ENCODE measurements at places on chromosomes 3 and 15.
A peak's percentile ranks its signal among the peaks of the same experiment; 100 is the strongest.

- DNase-seq = peak; percentile 32
These were observed 37.5 kb upstream of the IQSEC1 start for GRCh38 chr3:13110678-13111116.

- no peak for DNase-seq
These were observed 35.2 kb downstream of the CCR3 start for GRCh38 chr3:46277476-46277875.

DNA sequence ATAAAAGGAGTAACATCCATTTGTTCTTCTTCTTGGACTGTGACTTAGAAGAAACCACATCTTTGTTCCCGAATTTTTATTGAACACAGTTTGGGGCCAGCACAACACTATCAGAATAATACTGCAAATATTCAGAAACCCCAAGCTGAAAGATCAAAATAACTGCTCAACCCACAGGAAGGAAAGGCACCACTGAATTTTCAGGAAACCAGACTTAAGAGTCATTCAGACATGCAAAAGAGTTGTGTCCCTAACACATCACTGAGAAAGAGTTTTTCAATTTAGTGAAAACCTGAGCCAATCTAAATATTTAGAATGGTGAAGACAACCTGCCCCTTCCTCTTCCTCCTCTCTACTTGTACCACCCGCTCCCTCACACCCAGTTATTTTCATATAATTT is 295.0 kb upstream of the RORA start:
- no peak for DNase-seq

DNA sequence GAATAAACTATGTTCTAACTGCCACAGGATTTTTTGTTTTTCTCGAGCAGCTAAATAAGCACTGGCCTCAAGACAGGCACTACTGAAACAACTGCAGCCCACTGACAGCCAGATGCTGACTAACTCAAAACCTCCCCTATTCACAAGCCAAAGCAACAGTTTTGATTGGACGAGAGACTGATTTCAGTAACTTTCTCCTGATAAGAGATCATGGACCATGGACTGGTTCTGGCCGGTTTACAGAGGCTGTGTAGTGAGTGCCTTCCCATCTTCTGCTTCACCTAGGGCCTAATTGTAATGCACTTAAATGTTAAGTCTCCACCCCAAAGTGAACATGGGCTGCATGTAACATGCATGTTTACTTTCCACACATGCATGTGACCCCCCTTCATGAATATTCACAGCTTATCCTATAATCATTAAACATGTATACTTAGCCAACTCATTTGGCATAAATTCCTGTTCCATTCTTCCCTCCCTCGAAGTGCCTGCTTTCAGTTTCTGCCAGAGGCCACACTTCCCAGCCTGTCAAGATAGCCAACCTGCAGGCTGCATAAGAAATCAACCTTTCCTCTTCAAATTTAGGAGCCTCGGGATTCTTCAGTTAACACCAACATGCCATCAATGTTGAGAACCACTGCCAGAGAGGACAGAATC is 108.2 kb downstream of the ULK4 start:
- DNase-seq = no peak

DNA sequence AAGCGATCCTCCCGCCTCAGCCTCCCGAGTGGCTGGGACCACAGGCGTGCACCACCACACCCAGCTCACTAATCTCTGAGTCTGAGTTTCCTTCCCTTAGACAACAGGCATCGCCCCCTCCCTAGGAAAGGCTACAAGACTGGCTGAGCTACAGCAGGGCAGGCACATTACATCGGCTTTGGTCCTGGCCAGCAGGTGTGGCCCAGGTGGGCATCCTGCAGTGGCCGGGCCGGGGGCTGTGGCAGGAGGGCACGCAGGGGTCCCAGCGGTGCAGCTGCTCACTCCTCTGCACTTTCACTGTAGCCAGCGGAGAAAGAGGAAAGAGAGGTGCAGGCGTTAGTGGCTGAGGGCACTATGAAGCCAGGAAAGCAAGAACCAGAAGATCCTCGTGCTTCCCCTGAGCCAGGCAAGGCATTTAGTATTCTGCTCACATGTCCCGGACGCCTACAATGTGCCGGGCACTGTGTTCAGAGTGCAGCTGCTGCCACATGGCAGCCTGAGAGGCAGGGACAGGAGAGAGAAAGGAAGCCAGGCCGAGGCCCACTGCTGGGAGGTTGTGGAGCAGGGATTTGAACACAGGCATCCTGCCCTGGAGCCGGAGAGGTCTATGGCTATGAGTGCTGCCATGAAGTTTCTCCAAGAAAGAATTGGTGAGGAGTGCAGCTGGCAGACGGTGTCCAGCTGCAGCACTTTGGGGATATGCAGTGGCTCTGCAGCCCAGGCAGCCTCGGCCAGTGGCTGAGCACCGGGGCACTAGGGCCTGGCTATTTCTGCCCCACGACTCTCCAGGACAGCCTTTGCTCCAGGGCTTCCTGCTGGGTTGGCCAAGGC is 22.3 kb downstream of the GRIP2 start:
- no peak for DNase-seq

DNA sequence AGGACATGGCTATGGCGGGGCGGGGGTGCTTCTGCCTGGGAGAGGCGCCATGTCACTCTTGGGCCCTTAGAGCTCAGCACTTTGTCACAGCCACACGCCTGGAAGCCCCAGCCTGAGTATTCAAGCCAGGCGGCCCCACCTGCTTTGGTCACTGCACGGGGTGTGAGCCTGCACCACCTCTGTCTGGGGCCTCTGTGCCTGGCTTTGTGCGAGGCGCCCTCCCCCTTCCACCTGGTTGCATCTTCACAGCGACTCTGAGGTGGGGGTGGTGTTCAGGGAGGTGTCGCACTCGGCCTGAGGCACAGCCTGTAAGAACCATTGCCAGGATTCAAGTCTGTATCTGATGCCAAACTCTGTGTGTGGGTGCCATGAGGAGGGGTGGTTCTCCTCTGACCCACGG is 24.1 kb downstream of the ACAD9 start:
- DNase-seq = no peak

DNA sequence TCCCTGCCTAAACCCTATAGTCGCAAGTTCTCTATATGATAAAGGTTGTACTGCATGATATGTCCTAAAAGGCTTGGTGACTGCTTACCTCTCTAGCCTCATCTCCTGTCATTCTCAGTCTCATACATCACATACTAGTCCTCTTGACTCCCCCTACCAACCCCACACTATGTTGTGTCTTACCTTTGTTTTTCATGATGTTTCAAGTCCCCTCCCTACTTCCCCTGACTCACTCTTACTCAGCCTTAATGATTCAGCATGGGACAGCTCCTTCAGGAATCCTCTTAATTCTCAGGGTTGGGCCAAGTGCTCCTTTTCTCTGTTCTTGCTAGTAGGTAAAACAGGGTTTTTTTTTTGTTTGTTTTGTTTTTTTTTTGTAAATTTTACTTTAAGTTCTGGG is 49.6 kb downstream of the SLMAP start:
- DNase-seq = no peak

DNA sequence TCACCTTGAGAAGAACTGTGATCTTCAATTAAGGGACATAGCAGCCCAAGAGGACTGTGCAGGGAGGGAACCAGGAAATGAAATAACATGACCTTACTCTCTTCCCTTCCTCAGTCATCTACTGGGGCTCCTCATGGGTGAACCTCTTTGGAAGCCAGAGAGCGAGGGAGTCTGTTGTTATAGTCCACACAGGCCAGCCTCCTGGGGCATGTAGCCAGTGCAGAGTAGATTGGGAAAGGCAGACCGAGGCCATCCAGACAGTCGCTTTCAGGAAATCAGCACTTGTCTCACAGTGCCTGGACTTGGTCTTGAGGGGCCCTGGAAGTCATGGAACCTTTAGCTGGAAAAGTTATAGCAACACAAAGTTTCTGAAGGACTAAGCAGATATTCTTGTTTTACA is 6.1 kb downstream of the CRTAP start:
- no peak for DNase-seq

GRCh38 chr15:70247281-70247680 is 149.6 kb upstream of the TLE3 start:
- no peak for DNase-seq

DNA sequence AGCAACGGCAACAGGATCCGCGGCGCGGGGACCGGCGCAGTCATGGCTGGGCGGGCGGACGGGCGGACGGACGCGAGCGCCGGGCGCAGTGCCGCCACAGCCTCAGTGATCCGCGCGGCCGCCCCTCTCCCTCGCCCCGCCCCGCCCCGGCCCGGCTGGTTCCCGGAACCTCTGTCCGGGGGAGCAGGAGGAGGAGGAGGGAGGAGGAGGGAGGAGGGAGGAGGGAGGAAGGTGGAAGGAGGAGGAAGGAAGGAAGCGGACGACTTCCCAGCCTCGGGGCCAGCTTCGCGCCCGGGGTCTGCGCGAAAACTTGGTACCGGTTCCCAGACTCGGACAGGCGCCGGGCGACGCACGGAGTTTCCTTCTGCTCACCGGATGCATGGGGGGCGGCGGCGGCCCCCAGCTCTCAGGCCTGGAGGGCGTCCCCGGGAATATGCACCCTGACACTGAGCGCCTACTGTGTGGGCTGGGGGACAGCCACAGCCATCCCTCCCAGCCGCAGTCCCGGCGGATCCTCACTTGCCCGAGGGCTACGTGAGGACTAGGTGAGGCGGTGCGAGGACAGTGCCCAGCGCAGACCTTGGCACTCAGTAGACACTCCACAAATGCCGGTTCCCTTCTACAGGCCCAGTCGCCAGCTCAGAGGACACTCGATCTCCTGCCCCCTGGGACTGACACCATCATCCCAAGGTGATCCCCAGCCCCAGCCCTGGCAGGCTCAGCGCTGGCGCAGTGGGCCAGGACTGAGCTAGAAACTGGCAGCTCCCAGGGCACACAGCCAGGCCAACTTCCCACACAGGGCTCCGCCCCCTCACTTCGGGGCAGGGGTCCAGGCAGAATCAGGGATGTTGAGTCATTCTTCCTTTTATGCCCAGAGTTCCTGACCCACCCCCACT is at the start of gene SHISA5:
Gene SHISA5, minus strand, starts transcription at position 124 of the 896 bp plus-strand sequence. Its CDS starts 80 bp downstream, at position 44.
- peak; percentile 74 for DNase-seq

DNA sequence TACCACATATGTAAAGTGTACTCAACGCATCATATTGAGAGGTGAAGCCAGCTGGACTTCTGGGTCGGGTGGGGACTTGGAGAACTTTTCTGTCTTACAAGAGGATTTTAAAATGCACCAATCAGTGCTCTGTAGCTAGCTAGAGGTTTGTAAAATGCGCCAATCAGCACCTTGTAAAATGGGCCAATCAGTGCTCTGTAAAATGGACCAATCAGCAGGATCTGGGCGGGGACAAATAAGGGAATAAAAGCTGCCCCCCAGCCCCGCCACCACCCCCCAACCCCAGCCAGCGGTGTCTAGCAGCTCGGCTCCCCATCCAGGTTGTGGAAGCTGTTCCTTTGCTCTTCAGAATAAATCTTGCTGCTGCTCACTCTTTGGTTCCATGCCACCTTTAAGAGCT is 6.2 kb upstream of the IVD start:
- DNase-seq = no peak

GRCh38 chr3:107198581-107199181 is 178.6 kb upstream of the CCDC54 start:
- DNase-seq = peak; percentile 98

DNA sequence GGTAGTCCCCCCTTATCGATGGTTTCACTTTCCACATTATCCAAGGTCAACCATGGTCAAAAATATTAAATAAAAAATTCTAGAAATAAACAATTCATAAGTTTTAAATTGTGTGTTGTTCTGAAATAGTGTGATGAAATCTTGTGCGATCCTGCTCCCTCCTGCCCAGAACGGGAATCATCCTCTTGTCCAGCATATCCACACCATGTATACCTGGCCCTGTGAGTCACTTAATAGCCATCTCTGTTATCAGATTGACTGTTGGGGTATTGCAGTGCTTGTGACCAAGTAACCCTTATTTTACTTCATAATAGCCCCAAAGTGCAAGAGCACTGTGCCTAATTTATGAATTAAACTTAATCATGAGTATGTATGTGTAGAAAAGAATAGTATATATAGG is 19.1 kb downstream of the FAM81A start:
- no peak for DNase-seq

- no peak for DNase-seq
These were observed 187.1 kb downstream of the PDE8A start for GRCh38 chr15:85168642-85169173.

- DNase-seq = no peak
These were observed 472.8 kb downstream of the SHQ1 start for GRCh38 chr3:72375237-72376076.

DNA sequence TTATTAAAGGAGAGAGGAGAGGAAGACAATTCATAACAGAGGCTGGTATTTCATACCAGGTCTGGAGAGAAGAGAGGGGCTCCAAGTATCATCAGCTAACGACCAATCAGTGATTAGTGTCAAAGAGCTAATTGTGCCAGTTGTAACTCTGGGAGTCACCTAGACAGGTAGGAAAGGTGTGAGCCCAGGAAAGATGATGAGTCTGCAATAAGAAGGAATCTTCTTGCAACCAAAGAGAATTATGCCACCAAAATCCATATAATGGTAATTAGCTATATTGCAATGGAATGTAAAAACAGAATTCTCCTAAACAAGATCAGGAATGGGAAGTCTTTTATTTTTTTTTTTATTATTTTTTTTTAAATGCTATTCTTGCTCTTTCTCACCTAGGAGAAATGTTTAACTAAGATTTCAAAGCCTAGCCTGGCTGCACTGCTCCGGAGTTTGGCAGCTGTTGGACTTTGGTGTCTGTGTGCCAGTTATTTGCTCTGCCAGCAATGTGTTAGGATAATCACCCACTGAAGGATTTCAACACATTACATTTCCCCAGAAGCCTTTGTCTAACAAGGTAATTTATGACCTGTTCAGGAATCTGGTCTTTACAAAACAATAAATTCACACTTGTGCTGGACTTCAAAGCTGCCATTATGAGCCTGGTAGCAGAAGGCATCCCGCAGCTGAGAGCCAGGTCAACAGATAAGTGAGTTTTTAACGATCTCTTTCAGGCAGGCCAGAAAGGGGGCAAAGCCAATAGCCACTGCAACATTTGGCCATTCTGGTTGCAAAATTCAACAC is 89.4 kb downstream of the FOXB1 start:
- peak; percentile 14 for DNase-seq

- DNase-seq = peak; percentile 54
These were observed 50.3 kb upstream of the ACTL6A start for GRCh38 chr3:179512378-179512777.

DNA sequence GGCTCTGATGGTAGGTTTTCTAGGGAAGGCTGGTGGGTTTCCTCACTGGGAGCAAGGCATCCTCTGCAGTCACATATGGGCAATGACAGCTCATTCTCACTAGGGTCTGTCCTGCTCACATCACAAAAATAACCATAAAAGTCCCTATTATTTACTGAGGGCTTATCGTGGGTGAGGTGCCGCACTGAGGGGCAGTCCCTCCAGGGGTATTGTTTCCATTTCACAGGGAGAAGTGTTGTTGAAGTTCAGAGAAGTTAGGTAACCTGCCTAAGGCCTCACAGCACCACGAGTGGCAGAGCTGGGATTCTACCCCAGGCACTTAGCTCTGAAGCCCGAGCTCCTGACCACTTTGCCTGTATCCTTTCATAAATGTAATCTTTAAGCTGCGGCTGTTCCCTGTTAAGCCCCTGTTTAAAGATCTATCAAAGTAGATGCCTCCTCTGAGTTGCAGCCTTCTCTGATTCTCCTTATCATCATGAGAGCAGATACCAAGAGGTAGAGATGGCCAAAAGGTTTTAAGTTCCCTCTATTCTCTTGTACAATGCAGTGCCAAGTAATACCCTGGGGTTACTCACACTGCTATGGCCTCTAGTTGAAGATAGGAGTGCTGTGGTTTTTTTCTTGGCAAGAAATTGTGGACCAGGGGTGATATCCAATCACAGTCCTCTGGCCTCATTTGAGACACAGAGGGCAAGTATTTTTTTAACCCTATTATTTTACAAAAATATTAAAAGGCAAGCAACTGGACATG is 107.0 kb downstream of the RPLP1 start:
- no peak for DNase-seq

- DNase-seq = no peak
These were observed 230.9 kb upstream of the RORA start for GRCh38 chr15:61459785-61460707.
